ENCODE measurements at places on chromosomes 11 and 22.
A peak's percentile ranks its signal among the peaks of the same experiment; 100 is the strongest.

GRCh38 chr22:28252539-28252938 lies 333.5 kb upstream of the PITPNB start:
- no peak for DNase-seq

GRCh38 chr11:124776865-124777645 lies 15.0 kb upstream of the ESAM start:
- no peak for DNase-seq

- DNase-seq = peak; percentile 30
Measured at GRCh38 chr11:75867778-75868374, 52.9 kb downstream of the UVRAG start.

GRCh38 chr11:93741882-93742226 lies 382 bp downstream of the C11orf54 start:
- no peak for DNase-seq

GRCh38 chr11:60281485-60281884 lies 1.0 kb downstream of the MS4A4A start:
- no peak for DNase-seq

DNA sequence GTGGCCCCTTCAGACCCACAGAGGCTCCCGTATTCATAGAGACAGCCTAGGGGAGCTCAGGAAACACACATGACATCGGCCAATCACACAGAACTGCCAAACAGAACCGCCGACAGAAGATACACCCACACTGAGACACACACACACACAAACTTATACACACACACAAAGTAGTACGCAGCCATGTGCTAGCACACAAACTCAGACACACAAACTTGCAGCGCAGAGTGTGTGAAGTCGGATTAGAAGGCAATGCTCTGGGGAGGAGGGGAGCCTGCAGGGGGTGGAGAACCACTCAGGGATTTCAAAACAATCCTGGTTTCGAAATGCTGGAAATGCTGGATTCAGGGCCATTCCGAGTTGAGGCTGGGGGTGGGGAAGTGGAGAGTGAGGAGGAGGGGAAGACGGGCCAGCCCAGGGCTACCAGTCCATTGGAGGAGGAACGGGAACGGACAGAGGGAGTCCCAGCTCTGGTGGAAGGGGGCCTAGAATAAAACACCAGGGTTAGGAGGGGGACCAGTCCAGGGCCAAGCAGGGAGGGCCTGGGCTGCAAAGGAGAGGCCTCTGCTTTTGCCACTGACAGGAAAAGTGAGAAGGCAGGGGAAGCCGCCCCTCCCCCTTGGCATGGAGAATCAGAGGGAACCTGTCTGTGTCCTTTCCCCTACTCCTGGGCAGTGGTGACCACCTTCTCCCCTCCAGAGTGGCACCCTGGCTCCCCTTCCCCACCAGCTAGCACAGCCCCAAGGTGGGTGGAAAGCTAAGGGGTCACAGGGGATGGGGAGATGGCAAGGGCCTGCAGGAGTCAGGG lies 4.4 kb downstream of the BCL9L start:
- no peak for DNase-seq

DNA sequence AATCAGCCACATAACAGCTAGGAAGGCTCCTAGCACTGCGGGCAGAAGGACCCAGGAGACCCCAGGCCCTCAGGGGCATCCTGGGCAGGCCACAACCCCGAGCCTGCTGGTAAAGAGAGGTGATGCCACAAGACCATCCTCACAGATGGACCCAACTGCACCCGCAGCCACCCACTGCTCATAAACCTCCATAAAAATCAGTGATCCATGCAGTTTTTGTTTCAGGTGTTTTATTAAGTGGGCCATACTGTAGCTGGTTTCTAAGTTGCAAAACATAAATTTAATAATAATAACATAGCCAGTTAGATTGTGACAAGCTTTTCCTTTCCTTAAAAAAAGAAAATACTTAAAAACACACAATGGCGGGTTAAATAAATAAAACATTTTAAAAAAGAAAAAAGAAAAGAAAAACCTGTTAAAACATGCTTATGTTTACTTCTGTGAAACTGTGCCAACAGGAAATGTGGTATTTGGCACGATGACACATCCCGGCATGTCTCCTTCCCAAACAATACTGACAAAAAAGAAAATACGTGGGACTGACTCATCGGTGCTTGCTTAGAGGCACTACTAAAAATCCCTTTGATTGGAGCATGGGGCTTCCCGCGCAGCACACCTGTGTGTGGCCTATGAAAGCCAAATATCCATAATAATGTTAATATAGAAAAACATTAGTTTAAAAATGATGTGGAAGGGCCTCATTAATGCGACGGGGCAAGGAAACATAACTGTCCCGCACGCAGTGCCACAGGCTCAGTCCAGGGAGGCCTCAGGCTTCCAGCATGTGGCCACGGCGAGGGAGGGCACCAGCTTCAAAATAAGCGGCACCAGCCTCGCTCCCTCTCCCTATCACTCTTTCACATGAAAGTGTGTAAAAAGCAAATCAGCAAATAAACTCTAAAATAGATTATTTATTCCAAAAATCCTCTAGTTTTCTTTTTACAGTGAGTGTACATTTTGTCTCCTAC lies 47.5 kb upstream of the SCUBE2 start:
- DNase-seq = peak; percentile 21

DNA sequence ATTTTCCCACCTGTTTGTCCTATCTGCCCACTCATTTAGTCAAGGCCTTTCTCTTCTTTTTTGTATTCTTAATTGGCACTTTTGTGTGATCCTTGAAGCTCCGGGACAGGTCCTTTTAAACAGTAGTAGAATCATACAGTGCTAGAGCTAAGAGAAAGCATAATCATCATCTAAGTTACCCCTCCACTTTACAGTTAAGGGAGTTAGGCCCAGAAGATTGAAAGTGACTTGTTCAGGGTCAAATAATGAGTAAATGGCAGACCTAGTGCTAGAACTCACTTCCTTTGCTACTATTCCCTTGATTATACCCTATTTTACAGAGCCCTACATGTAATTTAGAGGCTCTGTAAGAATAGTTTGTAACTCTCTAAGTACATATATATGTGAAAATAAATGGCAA lies 2.5 kb downstream of the USP47 start:
- no peak for DNase-seq

DNA sequence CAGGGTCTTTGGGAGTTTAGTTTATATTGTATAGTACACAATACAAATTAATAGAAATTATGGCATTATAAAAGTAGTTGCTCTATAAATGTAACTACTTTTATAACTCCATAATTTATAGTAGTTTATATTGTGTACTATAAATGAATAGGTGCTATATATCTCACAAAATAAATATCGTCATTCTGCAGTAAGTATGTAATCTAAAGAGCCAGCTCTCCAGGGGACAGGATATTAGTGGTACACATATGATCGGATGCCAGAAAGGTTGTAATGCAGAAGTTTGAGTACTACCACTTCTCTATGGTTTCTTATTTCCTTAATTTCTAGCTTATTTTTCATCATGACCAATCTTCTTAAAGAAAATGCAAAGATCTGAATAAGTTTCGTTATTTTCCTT lies 20.2 kb upstream of the CWF19L2 start:
- DNase-seq = no peak

GRCh38 chr22:41009222-41009948 lies 58.2 kb downstream of the RBX1 start:
- DNase-seq = no peak

- DNase-seq = no peak
Measured at GRCh38 chr11:2587976-2588748, 111.6 kb downstream of the KCNQ1OT1 start.

DNA sequence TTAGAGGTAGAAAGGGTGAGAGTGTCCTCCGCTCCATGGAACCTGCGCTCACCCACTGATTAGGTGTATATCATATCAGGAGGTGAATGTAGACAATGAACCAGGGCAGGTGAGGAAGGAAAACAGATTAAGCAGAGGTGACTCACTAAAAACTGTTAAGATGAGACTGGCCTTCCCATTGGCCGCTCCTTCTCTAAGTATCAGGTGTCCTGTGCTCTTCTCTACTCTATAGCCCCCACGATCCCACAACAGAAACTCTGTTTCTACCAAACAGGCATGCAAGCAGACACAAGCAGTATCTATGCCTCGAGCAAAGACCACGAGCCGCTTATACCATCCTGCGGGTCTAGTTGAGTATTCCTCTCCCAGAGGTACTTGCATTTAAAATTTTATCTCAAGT lies 103.1 kb downstream of the SNX19 start:
- DNase-seq = no peak

GRCh38 chr11:118634431-118635236 lies 27.2 kb downstream of the PHLDB1 start:
- DNase-seq = no peak

GRCh38 chr11:64726867-64727530 lies 4.0 kb upstream of the NRXN2 start:
- no peak for DNase-seq

DNA sequence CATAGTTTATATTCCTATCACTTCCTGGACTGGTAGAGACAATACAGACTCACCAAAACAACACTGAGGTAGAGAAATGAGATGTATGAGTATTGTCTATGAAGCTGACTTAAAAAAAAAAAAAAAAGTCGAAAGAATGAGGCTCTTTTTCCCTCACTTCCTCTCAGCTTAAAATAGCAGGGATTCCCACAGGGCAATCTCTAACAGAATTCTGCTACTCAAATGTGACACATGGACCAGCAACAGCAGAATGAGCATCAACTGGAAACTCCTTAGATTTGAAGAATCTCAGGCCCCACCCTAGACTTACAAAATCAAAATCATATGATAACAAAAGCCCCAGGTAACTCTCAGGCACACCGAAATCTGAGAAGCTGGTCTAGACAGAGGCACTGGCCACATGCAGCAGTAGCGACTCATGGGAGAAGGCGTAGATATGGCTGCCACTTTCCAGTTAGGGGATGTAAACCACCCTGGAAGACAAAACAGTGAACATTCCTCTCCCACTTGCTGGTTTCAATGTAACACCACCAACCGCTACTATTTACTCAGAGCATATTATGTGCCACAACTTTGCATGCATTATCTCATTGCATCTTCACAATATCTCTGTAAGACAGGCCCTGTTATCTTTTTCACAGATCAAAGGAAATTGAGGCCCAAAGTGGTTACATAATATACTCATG lies 128.0 kb downstream of the RBFOX2 start:
- no peak for DNase-seq

Measured in DND-41 (cell line).